ENCODE measurements at places on chromosomes 7 and 10.

- no peak for DNase-seq
Measured at GRCh38 chr7:46754140-46754720, 827.7 kb downstream of the TNS3 start.

DNA sequence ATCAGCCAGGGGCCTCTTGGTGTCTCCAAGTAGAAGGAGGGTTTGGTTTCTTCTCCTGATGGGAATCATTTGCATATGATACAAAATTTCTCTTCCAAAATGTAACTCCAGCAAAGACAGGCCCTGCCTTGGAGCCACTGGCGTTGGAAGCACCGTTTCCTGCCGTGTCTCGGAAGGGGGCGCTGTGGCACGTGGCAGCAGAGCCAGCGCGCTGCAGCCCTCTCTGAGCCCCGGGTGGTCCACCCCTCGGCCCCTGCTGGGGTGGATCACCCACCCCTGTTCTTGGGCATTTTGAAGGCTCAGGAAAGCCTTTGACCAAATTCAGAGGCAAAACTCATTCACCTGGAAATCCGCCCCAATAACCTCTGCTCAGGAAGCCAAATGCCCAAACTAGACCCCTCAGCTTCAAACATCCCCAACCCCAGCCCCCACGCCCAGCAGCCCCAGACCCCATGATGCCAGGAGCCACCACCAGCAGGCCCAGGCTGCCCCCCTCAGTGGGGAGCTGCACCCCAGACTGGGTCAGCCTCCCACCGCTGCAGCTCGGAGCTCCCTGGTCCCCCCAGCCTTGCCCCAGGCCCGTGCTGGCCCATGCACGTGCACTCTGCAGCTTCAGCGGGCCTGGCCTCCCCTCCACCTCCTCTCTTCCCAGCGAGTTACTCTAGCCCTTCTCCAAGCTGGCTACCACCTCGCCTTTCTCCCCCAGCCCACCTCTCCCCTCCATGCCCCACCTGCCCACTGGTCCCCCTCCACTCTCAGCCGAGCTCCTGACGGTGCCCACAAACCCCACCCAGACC is 29.5 kb upstream of the ELFN1 start:
- no peak for DNase-seq

DNA sequence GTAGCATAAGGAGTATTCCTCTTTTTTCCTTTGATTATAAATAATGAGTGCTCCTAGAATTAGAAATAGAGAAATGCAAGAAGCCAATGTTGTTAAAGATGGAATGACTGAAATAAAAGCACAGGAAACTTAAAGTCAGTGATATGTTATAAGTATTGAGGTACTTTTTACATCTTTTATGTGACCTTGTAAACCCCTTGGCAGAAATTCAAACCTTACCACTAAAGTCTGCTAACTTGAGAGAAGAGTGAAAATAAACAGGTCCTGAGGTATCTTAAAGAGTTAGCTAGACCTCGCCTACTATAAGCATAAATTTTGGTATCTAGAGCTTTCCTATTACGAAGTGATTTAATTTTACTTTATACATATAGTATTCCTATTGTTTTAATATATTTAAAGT is 188.2 kb downstream of the DKK1 start:
- no peak for DNase-seq

- peak; percentile 60 for DNase-seq
Measured at GRCh38 chr7:26153823-26154783, 2.1 kb downstream of the NFE2L3 start.

GRCh38 chr7:151769188-151769821 is 107.6 kb downstream of the PRKAG2 start:
- no peak for DNase-seq

DNA sequence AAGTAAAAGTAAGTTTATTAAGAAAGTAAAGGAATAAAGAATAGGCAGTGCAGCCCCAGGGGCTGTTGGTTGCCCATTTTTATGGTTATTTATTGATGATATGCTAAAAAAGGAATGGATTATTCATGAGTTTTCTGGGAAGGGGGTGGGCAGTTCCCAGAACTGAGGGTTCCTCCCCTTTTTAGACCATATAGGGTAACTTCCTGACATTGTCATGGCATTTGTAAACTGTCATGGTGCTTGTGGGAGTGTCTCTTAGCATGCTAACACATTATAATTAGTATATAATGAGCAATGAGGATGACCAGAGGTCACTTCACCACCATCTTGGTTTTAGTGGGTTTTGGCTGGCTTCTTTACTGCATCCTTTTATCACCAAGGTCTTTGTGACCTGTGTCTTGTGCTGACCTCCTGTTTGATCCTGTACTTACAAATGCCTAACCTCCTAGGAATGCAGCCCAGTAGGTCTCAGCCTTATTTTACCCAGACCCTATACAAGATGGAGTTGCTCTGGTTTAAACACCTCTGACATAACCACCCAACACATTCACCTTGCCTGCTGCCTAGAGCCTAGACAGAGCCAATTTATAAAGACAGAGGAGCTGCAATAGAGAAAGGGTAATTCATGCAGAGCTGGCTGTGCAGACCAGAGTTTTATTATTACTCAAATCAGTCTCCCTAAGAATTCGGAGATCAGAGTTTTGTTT is 10.9 kb upstream of the ERCC6 start:
- DNase-seq = no peak

DNA sequence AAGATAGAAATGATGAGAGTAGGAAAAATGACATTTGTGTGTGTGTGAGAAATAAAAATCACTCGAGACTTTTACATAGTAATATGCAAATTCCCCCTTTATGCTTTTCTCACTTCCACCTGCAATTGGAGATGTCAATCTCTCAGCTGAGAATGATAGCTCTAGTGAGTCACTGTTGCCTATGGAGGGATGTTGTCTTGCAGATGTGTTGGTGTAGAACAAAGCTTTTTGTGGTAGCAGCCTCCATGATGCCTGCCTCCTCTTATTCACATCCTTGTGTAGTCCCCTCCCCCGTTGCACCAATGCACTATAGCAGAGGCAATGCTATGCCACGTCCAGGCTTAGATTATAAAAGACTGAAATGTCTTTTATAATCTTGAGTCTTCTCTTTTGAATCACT is 33.8 kb downstream of the SPAG6 start:
- no peak for DNase-seq

All from T-helper 1 cell (primary cell).